Memory B cell (primary cell): ENCODE measurements at places on chromosomes 13 and 19.

- peak; percentile 74 for DNase-seq
Observed at GRCh38 chr19:41882568-41883462, at the start of gene ARHGEF1. Gene ARHGEF1, plus strand, starts transcription at chr19:41883184. Its CDS starts 4,899 bp downstream, at chr19:41888083.

DNA sequence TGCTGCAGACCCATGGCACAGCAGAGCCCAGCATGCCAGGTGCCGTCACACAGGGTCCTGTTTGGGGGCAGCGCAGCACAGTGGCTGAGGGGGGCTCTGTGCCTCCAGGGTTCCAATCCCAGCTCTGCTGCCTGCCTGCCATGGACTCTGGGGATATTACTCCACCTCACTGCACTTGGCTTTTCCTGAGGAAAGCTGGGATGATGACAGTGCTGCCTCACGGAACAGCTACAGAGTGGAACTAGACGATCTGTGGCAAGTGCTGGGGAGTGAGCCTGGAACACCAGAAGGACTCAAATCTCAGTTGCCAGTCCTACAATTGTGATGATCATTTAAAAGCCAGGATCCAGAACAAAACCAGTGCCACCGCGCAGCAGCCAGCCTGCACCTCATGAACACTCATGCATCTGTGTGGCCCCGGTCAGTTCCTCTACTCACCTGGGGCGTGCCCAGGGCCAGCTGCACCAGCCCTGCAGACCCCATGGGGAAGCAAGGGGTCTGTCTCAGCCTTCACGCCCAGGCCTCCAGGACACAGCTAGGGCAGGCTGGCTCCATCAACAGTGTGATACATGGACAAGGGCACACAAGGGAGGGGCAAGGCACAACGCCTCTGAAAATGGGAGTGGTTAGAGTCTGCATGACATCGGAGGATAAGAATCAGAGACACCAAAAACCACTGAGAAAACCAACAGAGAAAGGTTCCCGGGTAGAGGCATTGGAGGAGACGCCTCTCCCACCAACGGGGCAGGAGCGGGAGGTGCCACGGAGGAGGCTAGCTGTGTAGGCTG is 55.2 kb downstream of the ATP7B start:
- DNase-seq, result no peak

DNA sequence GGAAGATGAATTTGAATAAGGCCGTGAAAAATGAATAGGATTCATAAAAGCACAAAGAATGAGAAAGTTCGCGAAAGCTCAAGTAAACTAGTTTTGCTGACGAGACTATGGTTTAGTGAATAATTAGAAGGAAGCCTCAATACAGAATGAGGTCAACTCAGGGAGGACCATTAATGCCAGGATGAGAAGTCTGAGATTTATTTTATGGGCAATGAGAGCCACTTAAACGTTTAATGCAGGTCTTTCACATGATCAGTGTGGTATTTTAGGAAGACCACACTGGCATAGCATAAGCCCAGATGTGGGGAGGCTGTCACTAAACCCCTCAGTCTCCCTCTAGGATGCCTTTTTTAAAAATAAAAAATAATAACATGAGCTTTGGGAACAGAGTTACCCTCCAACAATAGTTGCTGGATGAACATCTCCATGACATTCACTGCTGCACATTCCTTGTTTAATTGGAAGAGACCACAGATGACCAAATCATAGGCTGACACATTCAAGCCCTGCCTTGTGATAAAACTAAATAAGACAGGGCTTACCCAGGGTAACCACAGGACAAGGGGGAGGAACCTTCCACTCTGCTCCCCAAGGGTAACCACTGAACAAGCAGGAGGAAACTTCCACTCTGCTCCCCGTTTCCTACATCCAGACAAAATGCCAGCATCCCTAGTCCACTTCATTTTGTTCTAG is 43.6 kb upstream of the LSM14A start:
- DNase-seq, result no peak

- no peak for DNase-seq
Observed at GRCh38 chr13:45690636-45691035, 11.5 kb upstream of the CBY2 start.

- DNase-seq, result no peak
Observed at GRCh38 chr13:29761160-29761559, 89.3 kb downstream of the UBL3 start.

- DNase-seq, result no peak
Observed at GRCh38 chr19:42528354-42529247, at the start of gene CEACAM1. Gene CEACAM1, minus strand, starts transcription at chr19:42528481. Its CDS starts 107 bp downstream, at chr19:42528374.

- DNase-seq, result peak; percentile 62
Observed at GRCh38 chr19:29672933-29673336, 7.7 kb downstream of the PLEKHF1 start.

DNA sequence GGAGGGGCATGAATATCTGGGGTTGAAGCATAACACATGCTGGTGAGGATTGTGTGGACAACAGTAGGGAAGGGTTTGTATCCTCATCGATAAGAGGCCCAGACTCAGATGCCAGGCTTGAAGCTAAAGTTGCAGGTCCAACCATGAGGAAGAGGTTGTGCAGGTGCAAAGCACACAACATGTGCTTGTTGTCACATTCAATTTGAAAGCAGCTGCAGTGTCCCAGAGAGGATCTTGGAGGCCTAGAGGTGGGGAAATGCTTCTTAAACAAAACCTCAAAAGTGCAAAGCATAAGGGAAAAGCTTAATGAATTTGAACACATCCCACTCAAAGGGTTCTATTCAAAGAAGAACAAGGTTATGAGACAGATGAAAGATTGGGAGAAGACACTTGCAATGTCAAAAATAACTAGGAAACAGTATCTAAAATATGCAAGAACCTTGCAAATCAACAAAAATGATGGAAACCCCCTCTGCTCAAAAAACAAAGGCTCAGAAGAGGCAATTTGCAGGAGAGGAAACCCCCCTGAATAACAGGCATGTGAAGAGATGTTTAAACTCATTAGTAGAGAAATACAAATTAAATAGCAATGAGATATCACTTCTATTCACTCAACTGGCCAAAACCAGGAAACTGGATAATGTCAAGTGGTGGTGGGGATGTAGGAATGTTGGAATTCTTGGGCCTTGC is 187.1 kb downstream of the KATNAL1 start:
- DNase-seq, result no peak

- DNase-seq, result no peak
Observed at GRCh38 chr19:46813839-46814358, 25.5 kb upstream of the SLC1A5 start.

- DNase-seq, result no peak
Observed at GRCh38 chr13:98228661-98229341, 51.7 kb upstream of the RNF113B start.

GRCh38 chr19:15297416-15298224 is 34.7 kb downstream of the BRD4 start:
- no peak for DNase-seq

DNA sequence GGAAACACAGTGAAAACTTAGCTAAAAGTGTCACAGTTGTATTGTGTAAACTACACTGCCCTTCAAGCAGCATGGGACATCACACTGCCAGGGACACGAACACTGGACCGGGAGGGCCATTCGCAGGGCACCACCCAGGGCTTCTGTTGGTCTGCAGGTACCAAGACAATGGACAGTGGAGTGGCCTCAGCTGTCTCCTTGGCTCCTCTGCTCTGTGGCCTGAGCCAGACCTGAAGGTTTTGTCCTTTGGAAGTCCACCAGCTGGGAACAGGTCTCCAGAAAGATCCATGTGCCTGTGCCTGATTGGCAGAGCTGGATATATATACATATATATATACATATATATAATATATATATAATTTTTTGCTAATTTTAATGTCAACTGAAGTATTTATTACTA is 149.8 kb downstream of the ZNF536 start:
- DNase-seq, result no peak

GRCh38 chr13:110209950-110210603 is 96.9 kb downstream of the COL4A1 start:
- DNase-seq, result no peak

DNA sequence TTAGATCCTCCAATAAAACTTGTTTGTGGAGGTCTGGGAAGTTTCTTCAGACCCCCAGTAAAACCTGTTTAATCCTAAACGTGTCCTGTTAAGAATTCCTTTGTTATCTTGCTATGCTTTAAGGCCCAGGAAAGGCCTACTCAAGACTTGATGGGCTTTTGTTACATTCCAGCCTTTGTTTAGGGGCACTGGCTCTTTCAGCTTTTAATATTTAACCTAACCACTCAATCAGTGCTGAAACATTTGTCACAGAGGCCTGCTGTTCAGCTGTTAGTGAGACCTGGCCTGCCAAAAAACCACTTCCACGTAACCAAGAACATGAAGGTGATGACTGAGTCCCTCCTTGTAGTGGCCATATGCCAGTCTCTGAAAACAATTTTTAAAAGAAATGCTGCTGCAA is 41.7 kb downstream of the PCDH17 start:
- DNase-seq, result no peak

- DNase-seq, result no peak
Observed at GRCh38 chr13:23615395-23616081, 45.3 kb downstream of the TNFRSF19 start.

DNA sequence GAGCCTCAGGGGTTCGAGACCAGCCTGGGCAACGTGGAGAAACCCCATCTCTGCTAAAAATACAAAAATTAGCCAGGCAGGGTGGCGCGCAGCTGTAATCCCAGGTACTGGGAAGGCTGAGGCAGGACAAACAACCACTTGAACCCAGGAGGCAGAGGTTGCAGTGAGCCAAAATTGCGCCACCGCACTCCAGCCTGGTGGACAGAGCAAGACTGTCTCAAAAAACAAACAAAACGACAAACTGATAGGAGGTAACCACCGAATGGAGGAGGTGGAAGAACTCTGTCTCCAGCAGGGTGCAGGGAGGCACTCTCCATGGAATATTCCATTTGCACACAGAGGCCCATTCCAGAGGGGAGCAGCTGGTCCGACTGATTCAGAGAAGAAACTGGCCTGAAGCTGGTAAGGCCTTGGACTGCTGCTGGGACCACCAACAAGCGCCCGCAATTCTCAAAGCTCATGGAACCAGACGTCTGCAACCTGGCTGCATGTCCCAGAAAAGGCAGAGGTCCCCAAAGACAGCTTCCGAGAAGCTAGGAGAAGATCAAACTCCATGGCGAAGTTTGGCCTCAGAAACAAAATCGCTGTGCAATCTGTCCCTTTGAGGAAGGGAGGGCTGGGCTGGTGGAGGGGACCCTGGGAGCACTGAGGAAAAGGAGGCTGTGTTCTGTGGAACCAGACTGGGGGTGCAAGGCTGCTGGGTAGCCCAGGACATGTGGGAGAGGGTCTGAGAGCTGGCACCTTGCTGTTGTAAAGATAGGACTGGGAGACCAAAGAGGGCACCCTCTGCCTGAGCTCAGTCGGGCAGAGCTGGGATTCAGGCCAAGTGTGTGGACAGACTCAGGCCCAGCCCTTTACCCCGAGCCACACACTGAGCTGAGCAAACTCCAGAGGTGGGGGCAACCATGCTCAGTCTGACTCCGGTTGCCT is 35.2 kb downstream of the SLC25A42 start:
- no peak for DNase-seq

DNA sequence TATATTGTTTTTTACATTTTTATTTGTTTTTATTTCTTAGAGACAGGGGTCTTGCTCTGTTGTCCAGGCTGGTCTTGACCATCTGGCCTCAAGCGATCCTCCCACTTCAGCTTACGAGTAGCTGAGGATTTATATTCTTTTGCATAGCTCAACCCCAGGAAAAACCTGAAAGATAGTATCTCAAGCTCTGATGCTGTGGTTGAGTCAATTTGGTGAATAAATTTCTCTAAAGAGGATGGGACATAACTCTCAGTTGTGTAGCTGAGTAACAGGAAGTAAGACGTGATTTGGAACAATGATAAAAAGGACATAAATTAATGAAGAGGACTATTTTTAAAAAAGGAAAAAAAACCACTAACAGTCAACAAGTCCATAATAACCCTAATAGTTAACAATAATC is 79.8 kb upstream of the TNFSF11 start:
- DNase-seq, result no peak

- DNase-seq, result no peak
Observed at GRCh38 chr19:40807147-40808020, 8.4 kb downstream of the EGLN2 start.

DNA sequence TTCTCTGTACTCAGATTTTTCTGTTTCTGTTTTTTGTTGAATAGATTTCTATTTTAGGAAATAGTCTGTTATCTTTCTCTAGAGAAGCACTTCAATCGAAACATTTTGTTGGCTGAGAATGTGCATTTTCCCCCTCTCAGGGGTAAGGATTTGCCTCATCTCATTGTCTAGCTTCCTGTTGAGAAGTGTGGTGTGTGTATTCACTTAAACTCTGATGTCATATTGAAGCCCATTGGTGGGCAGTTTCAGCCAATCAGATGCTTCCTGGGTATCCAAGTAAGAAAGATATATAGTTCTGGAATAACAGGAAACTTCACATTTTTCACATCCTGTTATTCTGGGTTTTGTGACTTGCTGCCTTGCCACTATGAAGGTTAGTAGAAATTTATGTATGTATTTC is 87.6 kb downstream of the ARHGEF7 start:
- no peak for DNase-seq
